ENCODE measurements at places on chromosomes 4 and X. TPM values are rescaled to one million over a fixed set of nuclear protein-coding genes. Genes with fewer than 3 reads are reported as not detected.

SORCS2 gene
- total RNA-seq: 6.4 TPM

NR3C2 gene
- 10.7 TPM for total RNA-seq

FAAH2 gene
- total RNA-seq: 40.1 TPM

GLUD2 gene
- 0.68 TPM for total RNA-seq

CLDN2 gene
- not detected for total RNA-seq

NKX6-1 gene
- not detected for total RNA-seq

QRFPR gene
- not detected for total RNA-seq

MAGEA12 gene
- not detected for total RNA-seq

PLAC8 gene
- not detected for total RNA-seq

EIF1AX gene
- 40.3 TPM for total RNA-seq

CFAP47 gene
- not detected for total RNA-seq

OR13H1 gene
- not detected for total RNA-seq

DNA sequence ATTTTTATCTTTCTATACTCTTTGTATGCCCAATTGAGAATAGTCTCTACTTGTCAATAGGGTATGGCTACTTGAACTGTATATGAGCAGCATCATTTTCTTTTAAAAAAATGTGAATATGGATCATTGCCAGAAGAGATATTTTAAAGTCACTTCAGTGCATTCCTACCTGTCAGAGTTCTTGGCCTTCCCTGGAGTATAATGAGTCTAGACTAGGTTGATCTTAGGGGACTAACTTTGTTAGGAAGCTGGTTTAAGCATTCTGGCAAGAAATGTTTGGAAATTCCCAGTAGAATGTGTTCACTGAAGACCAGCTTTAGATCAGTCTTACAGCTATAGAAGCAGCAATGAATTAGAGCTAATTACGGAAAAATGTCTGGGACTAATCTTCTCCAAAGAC, 178.2 kb downstream of the FAT4 start:
- no peak for DNase-seq

GRCh38 chr4:53654300-53654758, 63.0 kb upstream of the LNX1 start:
- DNase-seq: peak; percentile 58

- DNase-seq: no peak
Measured at GRCh38 chr4:163991298-163991865, 496.9 kb downstream of the TMA16 start.

- DNase-seq: no peak
Measured at GRCh38 chrX:155880586-155881157, 473 bp upstream of the VAMP7 start.

GRCh38 chrX:70505451-70505841, 60.8 kb downstream of the DLG3 start:
- DNase-seq: no peak

DNA sequence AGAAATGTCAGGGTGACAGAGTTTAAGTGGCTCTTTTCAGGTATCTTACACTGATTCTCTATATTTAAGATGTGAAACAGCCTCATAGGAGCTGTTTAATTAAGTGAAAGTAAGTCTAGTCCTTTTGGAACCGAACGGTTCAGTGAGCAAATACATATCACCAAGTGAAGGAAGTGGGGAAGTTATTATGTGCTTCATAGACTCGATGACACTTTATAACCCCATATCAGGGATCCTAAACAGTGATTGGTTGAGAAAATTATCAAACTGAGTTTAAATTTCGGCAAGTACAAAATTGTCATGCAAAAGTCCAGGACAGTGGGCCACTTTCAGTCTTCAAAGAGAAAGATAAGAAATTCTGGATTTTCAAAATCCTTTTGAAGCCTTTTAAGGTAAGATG, at the start of gene DSPP:
DSPP (plus strand) TSS at position 301 of the 400 bp plus-strand sequence. CDS start 2,380 bp downstream, outside the sequence.
- DNase-seq: no peak

- DNase-seq: no peak
Measured at GRCh38 chr4:173509036-173510001, 20.7 kb downstream of the HAND2 start.

DNA sequence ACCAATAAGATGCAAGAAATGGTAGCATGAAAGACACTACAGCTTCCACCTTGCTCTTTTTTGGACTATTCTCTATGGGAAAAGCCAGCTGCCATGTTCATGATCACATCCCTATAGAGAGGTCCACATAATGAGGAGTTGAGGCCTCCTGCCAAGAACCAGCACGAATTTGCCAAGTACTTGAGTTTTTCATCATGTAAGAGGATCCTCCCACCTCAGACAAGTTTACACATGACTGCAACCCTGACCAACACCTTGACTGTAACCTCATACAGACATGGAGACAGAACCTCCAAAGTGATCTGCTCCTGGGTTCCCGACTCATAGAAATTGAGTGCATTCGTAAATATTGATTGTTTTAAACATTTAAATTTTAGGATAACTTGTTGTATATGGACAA, 135.2 kb upstream of the TSPAN5 start:
- no peak for DNase-seq

DNA sequence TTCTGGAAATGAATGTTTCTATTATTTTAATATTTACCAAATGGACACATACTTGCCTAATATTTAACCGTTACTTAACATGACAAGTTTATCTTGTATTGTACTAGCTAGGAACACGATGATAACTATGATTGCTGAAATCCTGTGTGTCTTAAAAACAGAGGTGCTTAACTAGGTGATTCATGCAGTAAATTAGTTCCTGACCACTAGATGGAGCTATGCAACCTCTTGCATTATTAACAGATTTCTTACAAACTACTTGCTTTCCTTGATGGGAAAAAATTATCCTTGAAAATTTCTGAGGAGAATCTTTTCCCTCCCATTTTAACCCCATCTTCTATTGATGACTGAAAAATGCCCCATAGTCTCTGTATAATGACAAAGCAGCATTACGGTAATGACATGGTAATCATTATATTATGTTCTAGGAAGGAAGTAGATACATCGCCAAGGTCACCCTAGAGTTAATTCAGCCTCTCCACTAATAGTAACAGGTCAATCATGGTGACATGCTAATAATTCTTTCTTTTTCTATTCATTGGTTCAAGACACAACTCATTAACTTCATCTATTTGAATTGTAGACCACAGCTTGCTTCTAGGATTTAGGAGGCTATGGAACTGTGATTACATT, 844.2 kb downstream of the RAPGEF2 start:
- DNase-seq: no peak

- DNase-seq: no peak
Measured at GRCh38 chrX:128436397-128437103, 384.3 kb upstream of the ACTRT1 start.

GRCh38 chr4:3192827-3193226, 56.1 kb upstream of the MSANTD1 start:
- DNase-seq: peak; percentile 75

DNA sequence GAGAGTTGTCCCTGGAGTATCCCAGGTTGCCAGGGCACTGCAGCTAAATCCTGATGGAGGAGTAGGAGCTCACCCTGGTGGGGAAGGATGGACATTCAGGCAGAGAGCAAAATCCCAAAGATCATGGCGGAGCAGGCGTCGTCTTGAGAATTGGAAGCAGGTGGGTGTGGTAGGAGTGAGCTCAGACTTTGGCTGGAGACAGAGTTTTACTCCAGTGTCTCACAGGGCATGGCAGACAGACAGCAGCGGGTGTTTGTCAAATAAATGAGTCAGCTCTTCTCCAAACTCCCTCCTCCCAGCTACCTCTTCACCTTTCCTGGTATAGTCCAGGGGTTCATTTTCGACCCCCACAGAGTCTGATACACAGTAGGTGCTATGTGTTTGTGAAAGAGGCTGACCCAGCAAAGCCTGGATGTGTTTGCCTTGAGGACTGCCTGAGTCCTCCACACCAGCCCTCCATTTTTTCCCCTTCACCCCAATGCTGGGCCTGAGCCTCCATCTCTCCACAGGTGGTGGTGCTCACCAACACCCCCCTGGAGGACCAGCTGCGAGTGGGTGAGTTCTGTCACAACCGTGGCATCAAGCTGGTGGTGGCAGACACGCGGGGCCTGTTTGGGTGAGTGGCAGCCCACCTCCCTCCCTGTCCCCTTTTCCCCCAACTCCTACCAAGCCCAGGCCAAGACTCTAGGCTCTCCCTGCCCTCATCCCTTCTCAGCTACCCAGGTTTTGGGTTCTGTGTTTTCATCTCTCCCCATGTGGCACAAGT, 6.9 kb downstream of the UBA1 start:
- no peak for DNase-seq

GRCh38 chr4:40825014-40825838, 75.5 kb downstream of the NSUN7 start:
- DNase-seq: no peak

DNA sequence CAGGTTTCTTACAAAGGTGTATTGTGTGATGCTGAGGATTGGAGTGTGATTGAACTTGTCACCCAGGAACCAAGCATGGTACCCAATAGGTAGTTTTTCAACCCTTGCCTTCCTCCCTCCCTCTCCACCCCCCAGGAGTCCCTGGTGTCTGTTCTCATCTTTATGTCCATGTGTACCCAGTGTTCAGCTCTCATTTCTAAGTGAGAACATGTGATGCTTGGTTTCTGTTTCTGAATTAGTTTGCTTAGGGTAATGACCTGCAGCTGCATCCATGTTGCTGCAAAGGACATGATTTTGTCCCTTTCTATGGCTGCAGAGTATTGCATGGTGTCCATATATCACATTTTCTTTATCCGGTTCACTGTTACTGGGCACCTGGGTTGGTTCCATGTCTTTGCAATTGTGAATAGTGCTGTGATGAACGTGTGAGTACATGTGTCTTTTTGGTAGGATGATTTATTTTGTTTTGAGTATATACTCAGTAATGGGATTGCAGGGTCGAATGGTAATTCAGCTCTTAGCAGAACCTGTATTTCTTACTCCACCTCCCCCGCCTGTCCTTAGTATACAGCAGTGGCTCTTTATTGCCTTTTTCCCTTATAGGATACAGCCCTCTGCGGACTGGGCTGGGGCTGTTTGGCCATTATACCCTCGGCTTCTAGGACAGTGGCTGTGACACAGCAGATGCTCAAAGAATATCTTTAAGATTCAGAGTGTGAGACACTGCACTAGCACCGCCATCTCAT, 145.4 kb downstream of the PTTG2 start:
- DNase-seq: no peak

DNA sequence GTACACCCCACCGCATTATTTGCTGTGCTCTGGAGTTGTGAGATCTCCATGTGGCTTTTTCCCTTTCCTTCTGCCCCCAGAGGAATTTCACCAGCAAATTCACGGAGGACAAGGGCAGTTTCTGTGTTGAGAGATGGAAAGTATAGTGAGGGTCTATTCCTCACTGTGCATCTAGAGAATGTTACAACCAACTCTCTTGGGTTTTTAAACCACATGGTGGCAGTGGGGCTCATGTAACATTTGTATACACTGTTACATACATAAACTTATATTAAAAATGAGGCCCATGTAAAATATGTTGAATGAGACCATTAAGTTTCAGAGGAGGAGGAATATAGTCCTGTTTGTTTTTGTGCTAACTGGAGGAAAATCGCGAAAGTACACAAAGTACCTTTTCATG, 909 bp upstream of the PRKG2 start:
- no peak for DNase-seq

GRCh38 chrX:87299563-87300160, 217.9 kb upstream of the KLHL4 start:
- no peak for DNase-seq

- DNase-seq: no peak
Measured at GRCh38 chr4:138188406-138189084, 53.6 kb downstream of the SLC7A11 start.

GRCh38 chr4:171390626-171391025, 422.6 kb upstream of the GALNTL6 start:
- no peak for DNase-seq

DNA sequence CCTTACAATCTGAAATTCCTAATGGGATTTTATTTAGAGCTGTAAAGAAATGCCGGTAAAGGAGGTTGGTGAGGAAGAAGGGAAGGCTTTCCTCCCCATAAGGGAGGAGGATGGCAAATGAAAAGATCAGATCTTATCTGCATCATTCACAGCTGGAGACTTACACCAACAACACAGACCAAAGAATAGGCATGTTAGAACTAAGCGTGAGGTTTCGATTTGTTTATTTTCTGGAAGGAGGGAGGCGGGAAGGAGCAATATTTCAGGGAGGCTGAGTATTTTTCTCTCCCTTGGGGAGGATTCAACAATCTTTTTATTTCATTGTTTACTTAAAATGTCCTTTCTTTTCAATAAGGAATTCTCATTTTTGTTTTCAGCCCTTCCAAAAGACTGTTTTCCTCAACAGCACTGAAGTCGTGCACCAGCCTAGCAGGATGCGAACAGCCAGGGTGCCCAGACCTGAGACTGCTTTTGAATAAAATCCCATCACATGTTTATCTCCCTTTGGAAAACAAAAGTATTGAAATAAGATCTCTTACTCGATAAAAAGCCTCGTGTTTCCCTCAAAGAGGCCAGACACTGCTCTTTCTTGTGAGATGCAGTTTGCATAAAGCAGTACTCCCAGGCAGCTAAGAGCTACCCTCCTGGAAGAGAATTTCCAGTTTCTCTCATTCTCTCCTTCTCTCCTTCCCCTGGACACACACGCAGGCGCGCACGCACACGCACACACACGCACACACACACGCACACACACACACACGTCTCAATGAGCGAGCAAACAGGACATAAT, 236.1 kb downstream of the MGST2 start:
- DNase-seq: no peak

- DNase-seq: no peak
Measured at GRCh38 chr4:8528713-8529112, 51.5 kb upstream of the GPR78 start.

- no peak for DNase-seq
Measured at GRCh38 chrX:77788050-77788449, 2.0 kb upstream of the ATRX start.

- no peak for DNase-seq
Measured at GRCh38 chrX:113058634-113059033, 218.0 kb upstream of the AMOT start.

- no peak for DNase-seq
Measured at GRCh38 chrX:132749406-132749805, 209.0 kb downstream of the HS6ST2 start.

DNA sequence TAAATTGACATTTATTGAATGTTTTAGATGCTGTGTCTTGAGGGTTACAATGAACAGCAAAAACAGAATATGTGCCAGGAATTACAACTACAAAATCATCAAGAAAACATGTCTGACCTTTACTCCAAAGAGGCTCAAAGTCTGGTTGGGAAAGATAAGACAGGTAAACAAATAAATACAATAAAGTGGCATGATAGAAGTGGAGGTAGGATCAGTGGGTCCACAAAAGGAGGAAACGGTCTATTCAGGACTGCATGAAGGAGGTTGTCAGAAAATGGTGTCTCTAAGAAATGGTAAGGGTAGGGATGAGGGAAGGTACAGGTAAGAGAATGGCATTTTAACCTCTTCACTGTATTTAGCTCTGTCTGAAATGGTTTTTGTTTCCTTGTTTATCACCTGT, 3.8 kb downstream of the ARHGEF38 start:
- no peak for DNase-seq

GRCh38 chr4:1021386-1022050, 10.1 kb downstream of the FGFRL1 start:
- no peak for DNase-seq

GRCh38 chr4:72975488-72975784, 94.1 kb downstream of the COX18 start:
- no peak for DNase-seq

DNA sequence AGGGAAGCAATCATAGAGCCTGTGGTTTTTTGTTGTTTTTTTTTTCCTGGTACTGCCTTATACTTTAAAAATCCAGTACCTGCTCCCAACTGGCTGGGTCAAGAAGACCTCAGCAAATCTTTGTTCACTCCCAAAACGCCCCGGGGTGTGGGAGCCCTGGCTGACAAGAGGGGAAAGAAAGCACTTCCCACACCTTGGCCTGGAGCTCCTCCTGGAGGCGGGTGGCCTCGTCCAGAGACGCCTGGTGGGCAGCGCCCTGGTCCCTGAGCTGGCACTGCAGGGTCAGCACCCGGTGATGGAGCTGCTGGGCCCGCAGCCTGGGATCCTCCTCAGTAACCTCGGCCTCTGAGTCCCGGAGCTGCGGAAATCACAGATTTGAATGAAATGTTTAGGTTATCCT, 38.2 kb downstream of the C4orf50 start:
- peak; percentile 59 for DNase-seq
